NCI-H446 (cell line): ENCODE measurements at places on chromosomes 3 and 15.

DNA sequence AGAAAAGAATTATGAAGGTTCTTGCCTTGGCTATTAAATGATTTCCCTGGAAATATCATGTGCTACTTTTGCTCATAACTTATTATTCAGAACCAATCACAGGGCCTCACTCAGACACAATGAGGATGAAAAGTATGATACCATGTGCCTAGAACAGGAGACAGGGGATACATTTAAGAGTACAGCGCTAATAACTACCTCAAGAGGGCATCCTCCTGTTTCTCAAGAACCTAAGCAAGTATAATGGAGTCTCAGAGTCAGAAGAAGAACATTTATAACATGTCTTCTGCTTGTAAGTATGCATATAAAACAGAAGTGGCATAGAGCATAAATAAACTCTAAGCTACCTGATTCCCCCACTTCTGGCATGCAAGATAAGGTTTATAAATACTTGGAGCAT is 125.4 kb upstream of the MME start:
- no peak for DNase-seq

DNA sequence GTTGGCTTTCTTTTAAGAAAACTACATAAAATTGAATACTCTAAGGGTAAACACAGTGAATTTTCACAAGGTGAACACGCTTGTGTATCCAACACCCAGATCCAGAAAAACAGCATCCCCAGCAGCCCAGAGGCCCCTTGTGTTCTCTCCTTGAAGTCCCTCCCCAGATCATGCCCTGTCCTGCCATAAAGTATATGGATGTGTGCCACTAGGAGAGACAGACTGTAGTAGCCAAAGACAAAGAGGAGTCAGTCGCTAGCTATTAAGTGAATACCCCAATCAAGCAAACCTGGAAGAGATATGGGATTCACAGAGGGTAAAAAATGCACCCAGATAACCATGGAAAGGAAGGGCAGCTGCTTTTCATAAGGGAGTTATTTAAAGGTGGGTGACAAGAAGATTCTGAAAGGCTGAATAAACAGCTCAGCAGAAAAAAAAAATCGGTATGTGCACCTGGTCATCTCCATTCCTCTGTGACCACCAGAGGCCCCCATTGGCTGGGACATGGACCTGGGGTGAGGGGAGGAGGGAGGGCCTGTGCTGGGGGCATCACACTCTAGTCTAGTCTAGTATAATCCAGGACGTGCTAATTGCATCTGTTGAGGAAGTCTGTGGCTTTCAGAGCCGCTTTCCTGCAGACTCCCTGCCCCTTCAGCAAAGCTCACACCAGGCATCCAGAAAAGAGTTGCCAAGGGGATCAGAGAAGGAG is 167.3 kb upstream of the NDN start:
- no peak for DNase-seq

- DNase-seq = no peak
These were observed 877.3 kb downstream of the ROBO2 start for GRCh38 chr3:77917225-77917624.

DNA sequence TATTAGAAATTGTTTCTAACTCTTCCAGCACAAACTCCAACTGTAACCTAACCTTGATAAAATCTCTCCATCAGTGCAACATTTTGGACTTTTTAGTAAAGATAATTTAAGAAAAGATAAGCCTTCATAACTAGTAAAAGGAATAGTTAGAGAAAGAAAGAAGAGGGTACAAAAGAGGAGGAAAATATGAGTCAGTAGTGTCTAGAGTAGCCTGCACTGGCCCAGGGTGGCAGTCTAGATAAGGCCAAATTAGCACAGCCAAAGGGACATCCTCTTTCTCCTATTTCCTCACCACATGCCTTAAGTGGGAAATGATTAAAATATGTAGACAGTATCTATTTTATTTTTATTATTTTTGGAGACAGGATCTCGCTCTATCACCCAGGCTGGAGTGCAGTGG is 3.7 kb downstream of the PROS1 start:
- no peak for DNase-seq

DNA sequence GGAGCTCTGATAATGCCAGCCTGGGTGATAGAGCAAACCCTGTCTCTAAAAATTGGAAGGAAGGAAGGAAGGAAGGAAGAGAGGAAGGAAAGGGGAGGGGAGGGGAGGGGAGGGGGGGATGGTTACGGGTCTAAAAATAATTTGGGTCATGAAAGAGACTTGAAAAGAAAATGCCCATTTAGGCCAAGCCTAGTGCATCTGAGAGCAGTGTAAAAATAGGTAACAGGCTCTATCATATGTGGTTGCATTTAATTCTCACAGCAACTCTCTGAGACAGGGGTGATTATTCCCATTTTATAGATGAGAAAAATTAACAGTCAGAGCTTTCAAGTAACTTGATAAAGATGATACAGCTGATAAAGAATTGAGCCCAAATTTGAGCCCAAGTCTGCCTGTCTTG is 3.6 kb upstream of the ECE2 start:
- DNase-seq = no peak

GRCh38 chr3:127151992-127152650 is 40.8 kb upstream of the PRR23E start:
- DNase-seq = no peak

DNA sequence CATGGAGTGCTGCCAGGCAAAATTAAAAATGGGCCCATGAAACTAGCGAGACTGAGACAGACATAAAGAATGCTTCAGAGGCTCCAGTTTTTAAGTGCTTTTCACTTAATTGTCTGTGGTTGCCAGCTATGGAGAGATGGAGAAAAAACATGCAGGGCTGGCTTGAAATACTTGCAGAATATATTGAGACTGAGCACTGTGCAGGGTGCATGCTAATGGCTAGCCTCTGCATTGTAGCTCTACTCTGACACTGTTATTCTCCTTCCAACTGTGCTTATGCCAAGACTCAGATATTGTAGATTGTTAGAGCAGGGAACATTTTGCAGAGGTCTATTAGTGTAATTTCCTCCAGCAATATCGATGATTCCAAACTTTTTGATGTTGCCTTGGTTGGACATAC is 735.0 kb downstream of the PDCD6IP start:
- DNase-seq = peak; percentile 44

- peak; percentile 89 for DNase-seq
These were observed 10.8 kb upstream of the RARRES1 start for GRCh38 chr3:158742871-158743663.

GRCh38 chr15:47720555-47720954 is 3.2 kb downstream of the SEMA6D start:
- no peak for DNase-seq

DNA sequence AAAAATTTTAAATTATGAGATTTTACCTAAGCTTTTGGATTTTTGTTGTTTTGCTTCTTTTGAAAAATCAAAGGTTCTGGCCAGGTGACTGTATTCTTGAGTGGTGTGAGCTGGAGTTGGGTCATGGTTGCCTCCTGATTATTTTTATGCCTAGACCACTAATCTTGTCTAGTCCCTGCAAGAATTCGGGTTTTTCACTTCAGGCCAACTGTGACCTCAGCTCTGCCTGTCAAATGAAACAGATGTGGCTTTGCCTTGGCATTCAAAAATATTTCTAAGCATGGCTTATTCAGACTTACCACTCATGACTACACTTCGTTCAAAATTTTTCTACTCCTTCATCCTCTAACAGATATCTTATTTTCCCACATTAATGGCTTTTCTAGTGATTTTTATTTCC is 25.4 kb upstream of the CDV3 start:
- DNase-seq = no peak
